ENCODE measurements at places on chromosomes 2 and 18. TPM values are rescaled to one million over a fixed set of nuclear protein-coding genes. Genes with fewer than 3 reads are reported as not detected.
A peak's percentile ranks its signal among the peaks of the same experiment; 100 is the strongest.

GRCh38 chr2:72427022-72427861, 279.6 kb upstream of the CYP26B1 start:
- H3K4me3 ChIP-seq = no peak overlapping the region
- no peaks in the 10 kb centered on the region for H3K27me3 ChIP-seq
- DNase-seq = no peak
- no peaks in the 10 kb centered on the region for H3K4me1 ChIP-seq
- H3K36me3 ChIP-seq = peaks cover 14% of the 10 kb centered on the region

GRCh38 chr2:151891566-151892194, 63.5 kb upstream of the ARL5A start:
- no peaks in the 10 kb centered on the region for H3K36me3 ChIP-seq
- no peak for DNase-seq
- peaks cover 1% of the 10 kb centered on the region for H3K27me3 ChIP-seq

DNA sequence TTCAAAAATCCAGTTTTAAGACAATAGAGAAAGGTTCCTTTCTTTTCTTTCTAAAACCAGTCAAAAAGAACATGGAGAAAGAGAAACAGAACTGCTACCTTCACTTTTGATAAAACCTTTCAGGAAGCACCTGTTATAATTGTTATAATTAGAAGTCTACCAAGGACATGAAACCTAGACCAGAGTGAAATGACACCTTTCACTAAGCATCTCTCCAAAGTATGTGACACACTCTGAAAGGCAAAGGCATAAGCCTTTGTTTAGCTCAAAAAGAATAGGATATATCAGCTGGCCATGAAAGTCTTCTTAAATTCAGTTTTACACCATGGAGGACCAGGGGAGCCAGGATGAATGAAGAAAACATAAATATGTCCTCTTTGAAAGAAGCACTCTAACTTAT, 18.8 kb upstream of the RBM45 start:
- H3K27me3 ChIP-seq = peaks cover 4% of the 10 kb centered on the region
- no peak for DNase-seq
- no peak overlapping the region for H3K27ac ChIP-seq

- no peak overlapping the region for H3K27ac ChIP-seq
- no peaks in the 10 kb centered on the region for H3K36me3 ChIP-seq
- no peaks in the 10 kb centered on the region for H3K27me3 ChIP-seq
- H3K4me3 ChIP-seq = no peak overlapping the region
- H3K4me1 ChIP-seq = no peaks in the 10 kb centered on the region
These were observed 199.8 kb downstream of the KCNJ3 start for GRCh38 chr2:154898269-154898668.

DNA sequence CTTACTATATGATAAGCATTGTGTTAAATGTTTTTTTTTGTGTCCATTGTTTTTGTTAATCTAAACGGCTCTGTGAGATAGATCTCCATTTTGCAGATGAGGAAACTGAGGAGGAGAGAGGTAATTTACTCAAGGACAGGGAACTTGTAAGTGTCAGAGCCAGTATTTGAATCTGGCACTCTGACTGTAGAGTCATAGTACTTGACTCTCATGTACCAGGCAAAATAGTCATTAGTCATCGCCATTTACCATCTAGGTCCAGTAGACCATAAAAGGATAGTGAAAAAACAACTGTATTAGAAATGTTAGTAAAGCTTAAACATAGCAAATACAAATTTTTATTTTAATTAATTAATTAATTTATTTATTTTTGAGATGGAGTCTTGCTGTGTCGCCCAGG, 4.8 kb downstream of the PSMD14 start:
- H3K4me3 ChIP-seq = no peak overlapping the region
- H3K27ac ChIP-seq = no peak overlapping the region
- peaks cover 45% of the 10 kb centered on the region for H3K4me1 ChIP-seq
- peaks cover 40% of the 10 kb centered on the region for H3K36me3 ChIP-seq
- no peaks in the 10 kb centered on the region for H3K27me3 ChIP-seq

- peaks cover 2% of the 10 kb centered on the region for H3K27me3 ChIP-seq
- no peaks in the 10 kb centered on the region for H3K4me1 ChIP-seq
- DNase-seq = no peak
- H3K4me3 ChIP-seq = no peak overlapping the region
- H3K36me3 ChIP-seq = no peaks in the 10 kb centered on the region
- H3K27ac ChIP-seq = no peak overlapping the region
These were observed 194.3 kb downstream of the MYO1B start for GRCh38 chr2:191439481-191439880.

GRCh38 chr2:130261099-130261498, 62.9 kb upstream of the TUBA3E start:
- H3K4me1 ChIP-seq = no peaks in the 10 kb centered on the region
- no peak for DNase-seq
- no peak overlapping the region for H3K27ac ChIP-seq
- peaks cover 5% of the 10 kb centered on the region for H3K27me3 ChIP-seq

GRCh38 chr2:73877071-73877802, 15.6 kb upstream of the ACTG2 start:
- H3K36me3 ChIP-seq = no peaks in the 10 kb centered on the region
- H3K27ac ChIP-seq = no peak overlapping the region
- H3K4me1 ChIP-seq = peaks cover 6% of the 10 kb centered on the region
- DNase-seq = no peak
- H3K27me3 ChIP-seq = peaks cover 2% of the 10 kb centered on the region

GRCh38 chr2:69306393-69306821, 80.6 kb downstream of the GFPT1 start:
- H3K4me3 ChIP-seq = peak overlapping the region; percentile 51
- H3K4me1 ChIP-seq = peaks cover 6% of the 10 kb centered on the region
- no peak for DNase-seq

- no peak overlapping the region for H3K4me3 ChIP-seq
- no peaks in the 10 kb centered on the region for H3K4me1 ChIP-seq
- peaks cover 17% of the 10 kb centered on the region for H3K27me3 ChIP-seq
- no peak overlapping the region for H3K27ac ChIP-seq
- H3K36me3 ChIP-seq = no peaks in the 10 kb centered on the region
- DNase-seq = no peak
These were observed 32.0 kb upstream of the NYAP2 start for GRCh38 chr2:225367482-225367881.

DNA sequence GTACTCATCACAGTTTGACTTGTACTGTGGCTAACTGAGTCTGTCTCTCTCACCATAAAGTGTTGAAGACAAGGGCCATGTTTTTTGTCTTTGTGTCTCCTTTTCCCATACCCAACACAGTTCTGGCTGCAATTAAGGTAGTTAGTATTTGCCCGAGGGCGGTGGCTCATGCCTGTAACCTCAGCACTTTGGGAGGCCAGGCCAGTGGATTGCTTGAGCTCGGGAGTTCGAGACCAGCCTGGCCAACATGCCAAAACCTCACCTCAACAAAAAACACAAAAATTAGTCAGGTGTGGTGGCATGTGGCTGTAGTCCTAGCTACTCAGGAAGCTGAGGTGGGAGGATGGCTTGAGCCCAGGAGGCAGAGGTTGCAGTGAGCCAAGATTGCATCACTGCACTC, 6.9 kb upstream of the KIF3C start:
- no peak overlapping the region for H3K27ac ChIP-seq
- no peaks in the 10 kb centered on the region for H3K27me3 ChIP-seq
- no peak overlapping the region for H3K4me3 ChIP-seq
- no peak for DNase-seq
- H3K36me3 ChIP-seq = no peaks in the 10 kb centered on the region
- peaks cover 7% of the 10 kb centered on the region for H3K4me1 ChIP-seq

GRCh38 chr18:7532942-7533341, 34.2 kb upstream of the PTPRM start:
- no peaks in the 10 kb centered on the region for H3K4me1 ChIP-seq
- H3K36me3 ChIP-seq = no peaks in the 10 kb centered on the region
- peaks cover 1% of the 10 kb centered on the region for H3K27me3 ChIP-seq
- H3K27ac ChIP-seq = no peak overlapping the region
- no peak for DNase-seq

DNA sequence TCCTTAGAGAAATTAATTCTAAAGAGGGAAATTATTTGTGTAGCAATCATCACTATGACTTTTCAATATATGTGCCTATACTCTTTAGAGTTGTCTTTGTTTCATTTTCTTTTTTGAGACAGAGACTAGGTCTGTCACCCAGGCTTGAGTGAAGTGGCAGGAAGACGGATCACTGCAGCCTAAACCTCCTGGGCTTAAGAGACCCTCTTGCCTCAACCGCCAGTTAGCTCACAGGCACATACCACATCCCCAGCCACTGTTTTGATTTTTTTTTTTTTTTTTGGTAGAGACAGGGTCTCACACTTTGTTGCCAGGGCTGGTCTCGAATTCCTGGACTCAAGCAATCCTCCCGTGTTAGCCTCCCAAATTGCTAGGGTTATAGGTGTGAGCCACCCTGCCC, 12.4 kb downstream of the YWHAQ start:
- H3K27me3 ChIP-seq = no peaks in the 10 kb centered on the region
- peak overlapping the region; percentile 93 for H3K27ac ChIP-seq
- peaks cover 68% of the 10 kb centered on the region for H3K36me3 ChIP-seq
- peak overlapping the region; percentile 70 for H3K4me3 ChIP-seq

GRCh38 chr2:218896501-218897393, 16.1 kb downstream of the WNT10A start:
- peak; percentile 96 for DNase-seq
- H3K27ac ChIP-seq = peak overlapping the region; percentile 92
- H3K27me3 ChIP-seq = peaks cover 26% of the 10 kb centered on the region
- H3K4me3 ChIP-seq = peak overlapping the region; percentile 79

DNA sequence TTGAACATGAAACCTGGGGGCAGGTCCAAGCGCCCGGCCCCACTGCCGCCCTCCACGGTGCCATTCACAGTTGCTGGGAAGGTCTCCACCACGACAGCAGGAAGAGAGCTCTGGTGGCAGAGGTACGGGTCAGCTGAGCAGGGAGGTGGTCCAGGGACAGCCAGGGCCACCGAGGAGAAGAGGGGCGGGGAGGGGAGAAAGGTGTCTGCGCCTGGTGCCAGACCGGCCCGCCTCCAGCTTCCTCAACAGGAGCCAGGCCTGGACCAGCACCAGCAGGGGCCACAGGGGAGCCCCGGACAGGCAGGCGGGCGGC, 56.2 kb downstream of the BIN1 start:
- no peaks in the 10 kb centered on the region for H3K27me3 ChIP-seq
- peaks cover 2% of the 10 kb centered on the region for H3K4me1 ChIP-seq
- H3K4me3 ChIP-seq = no peak overlapping the region
- no peak overlapping the region for H3K27ac ChIP-seq
- no peak for DNase-seq

DNA sequence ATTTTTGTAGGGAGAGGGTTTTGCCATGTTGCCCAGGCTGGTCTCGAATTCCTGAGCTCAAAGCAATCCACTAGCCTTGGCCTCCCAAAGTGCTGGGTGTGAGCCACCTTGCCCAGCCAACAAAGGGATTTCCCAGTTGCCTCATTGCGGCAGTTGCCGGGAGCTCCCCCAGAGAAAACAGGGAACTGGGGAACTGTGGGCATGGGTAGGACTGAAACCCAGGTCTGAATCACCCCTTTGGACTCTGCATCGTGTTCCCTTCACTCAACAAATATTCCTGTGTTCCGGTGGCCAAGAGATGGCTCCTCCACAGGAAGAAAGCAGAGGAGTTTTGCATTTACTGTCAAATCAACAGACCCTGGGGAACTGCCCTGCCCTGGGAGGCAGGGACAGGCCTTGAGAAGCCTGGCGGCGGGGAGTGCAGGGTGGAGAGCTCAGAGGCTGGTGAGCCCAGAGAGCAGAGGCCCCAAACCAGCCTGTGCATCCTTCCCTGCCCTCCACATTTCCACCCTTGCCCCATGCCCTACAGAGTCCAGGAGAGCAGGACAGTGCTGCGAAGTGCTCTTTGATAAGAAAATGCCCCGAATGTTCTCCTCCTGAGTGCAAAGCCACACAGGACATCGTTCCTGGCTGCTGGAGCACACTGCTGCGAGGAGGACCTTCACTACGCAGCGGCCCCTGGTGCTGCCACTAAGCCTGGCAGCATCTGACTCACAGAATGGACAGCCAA, 24.9 kb downstream of the MYO7B start:
- H3K4me1 ChIP-seq = peaks cover 17% of the 10 kb centered on the region
- H3K27ac ChIP-seq = no peak overlapping the region
- H3K4me3 ChIP-seq = no peak overlapping the region
- no peaks in the 10 kb centered on the region for H3K36me3 ChIP-seq

GRCh38 chr18:78770823-78771139, 208.8 kb upstream of the SALL3 start:
- no peak overlapping the region for H3K4me3 ChIP-seq
- no peaks in the 10 kb centered on the region for H3K27me3 ChIP-seq
- no peak for DNase-seq
- H3K36me3 ChIP-seq = no peaks in the 10 kb centered on the region

DNA sequence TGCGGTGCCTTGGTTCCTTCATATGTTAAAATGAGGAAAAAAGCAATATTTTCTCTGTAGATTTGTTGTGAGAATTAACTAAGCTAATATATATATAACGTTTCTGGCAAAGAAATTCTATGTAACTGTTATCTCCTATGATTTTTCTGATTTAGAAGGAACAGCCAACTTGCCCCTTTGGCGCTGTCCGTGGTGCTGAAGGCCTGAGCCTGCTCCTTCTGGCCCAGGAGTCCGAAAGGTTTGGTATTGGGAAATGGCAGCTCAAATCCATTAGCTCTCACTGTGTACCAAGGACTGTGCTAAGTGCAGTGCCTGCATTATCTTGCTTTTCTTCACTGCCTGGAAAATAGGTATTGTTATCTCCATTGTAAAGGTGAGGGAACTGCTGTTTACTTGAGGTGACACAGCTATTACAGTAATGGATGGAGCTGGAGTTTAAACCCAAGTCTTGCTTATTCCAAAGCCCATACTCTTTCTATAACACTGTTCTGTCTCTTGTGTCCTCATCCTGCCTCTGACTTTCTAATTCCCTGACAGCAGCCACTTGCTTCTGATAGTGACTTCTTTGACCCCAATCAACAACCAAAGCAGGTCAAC, 52.2 kb downstream of the C1QL2 start:
- H3K27me3 ChIP-seq = peaks cover 3% of the 10 kb centered on the region
- H3K27ac ChIP-seq = no peak overlapping the region
- H3K4me3 ChIP-seq = no peak overlapping the region
- no peaks in the 10 kb centered on the region for H3K4me1 ChIP-seq
- no peaks in the 10 kb centered on the region for H3K36me3 ChIP-seq

DNA sequence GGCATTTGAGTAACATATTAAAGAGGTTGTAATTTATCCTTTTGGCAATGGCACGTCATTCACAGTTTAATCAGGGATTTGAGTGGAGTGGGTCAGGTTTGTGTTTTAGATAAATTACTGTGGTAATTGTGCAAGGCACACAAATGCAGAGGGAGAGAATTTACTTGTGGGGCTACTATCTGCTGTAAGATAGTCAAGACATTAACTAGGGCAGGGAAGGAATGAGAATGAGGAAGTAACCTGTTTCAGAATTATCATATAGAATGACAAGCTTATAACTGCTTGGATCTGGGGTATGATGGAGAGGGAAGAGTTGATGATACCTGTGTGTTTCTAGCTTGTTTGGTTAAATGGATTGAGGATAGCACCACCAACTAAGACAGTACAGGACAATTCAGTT, 58.9 kb upstream of the ZSWIM2 start:
- no peak for DNase-seq
- H3K27me3 ChIP-seq = no peaks in the 10 kb centered on the region
- H3K27ac ChIP-seq = no peak overlapping the region
- no peaks in the 10 kb centered on the region for H3K4me1 ChIP-seq
- H3K36me3 ChIP-seq = no peaks in the 10 kb centered on the region

The RAX gene
- not detected for total RNA-seq

The SPC25 gene
- total RNA-seq = 35.6 TPM

The MLPH gene
- total RNA-seq = not detected

The MAT2A gene
- total RNA-seq = 276 TPM

The VAMP5 gene
- total RNA-seq = 28.0 TPM

The PFN4 gene
- not detected for total RNA-seq

The CENPO gene
- total RNA-seq = 41.9 TPM

The REG3G gene
- total RNA-seq = not detected

The AQP12B gene
- not detected for total RNA-seq

The RTP5 gene
- 0.29 TPM for total RNA-seq

The UGT1A10 gene
- total RNA-seq = not detected

The SMAD2 gene
- total RNA-seq = 142 TPM

The LONRF2 gene
- 0.20 TPM for total RNA-seq

Data from activated CD8-positive, alpha-beta T cell treated with anti-CD3 and anti-CD28 coated beads for 36 hours (primary cell).